Fibroblast of mammary gland (primary cell): ENCODE measurements at places on chromosomes 1 and 21.
A peak's percentile ranks its signal among the peaks of the same experiment; 100 is the strongest.

DNA sequence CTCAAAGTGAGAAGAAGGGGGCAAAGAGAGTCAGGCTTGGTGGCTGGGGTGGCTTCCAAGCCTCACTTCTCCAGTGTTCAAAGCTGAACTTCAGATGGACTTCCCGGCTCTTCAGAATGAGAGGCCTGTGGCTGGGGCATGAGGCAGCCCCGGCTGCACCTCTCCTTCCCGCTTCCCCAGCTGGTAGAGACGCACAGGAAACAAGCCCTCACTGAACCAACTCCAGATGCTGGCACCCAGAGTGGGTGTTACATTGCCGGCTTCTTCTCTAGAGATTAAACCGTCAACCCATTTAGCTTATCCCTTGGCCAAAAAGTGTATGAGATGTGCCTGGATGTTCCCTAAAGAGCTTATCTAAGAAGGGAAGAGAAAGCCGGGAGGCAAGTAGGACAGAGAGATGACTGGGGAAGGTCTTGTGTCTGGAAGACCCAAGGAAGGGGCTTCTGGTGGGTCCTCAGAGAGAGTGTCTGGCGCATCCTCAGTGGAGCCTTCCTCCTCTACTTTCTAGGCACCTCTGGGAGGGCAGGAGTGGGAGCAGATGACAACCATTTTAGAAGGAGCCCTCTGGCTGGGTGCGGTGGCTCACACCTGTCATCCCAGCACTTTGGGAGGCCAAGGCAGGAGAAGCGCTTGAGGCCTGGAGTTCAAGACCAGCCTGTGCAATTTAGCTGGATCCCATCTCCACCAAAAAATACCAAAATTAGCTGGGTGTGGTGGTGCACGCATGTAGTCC, 2.0 kb downstream of the ADAMTSL4 start:
- peak; percentile 50 for DNase-seq

DNA sequence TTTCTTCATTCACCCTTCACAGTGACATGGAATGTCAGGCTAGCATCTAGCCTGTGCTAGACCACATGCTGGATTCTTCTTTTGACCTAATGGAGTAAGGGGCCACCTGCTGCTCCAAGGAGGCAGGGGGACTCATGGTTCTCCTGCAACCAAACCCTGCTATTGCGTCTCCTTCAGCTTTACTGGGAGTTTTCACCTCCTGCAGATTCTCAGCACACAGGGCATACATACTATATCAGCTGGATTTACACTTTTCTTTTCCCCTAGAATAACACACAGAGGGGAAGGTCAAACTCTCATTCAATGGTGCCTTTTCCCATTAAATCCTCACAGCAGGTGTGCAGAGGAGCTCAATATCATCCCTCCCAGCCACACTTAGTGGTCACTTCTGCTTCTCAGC, 16.6 kb upstream of the AK5 start:
- no peak for DNase-seq

DNA sequence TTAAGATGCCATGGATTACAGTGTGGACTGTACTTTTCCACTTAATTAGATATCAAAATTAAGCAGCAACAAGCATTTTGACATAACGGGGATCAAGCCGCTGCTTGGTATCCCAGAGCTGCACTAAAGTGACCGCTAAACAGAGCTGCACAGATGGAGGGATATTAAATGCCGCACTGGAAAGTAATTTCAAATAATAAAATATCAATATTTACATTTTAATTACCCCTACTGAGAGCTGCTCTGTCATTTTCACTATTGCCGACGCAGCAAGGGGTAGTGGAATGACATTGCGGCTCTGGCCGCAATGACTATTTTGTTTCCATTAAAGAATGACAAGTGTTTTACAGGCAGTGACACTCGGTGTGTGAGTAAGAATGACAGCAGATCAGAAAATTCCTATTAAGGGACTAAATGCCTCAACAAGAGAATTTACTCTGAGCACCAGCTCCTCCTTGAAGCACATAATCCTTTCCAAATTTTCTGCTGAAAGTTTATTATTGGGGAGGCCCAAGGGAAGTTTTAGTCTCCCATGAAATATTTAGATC, 109.1 kb upstream of the USH2A start:
- no peak for DNase-seq

- peak; percentile 84 for DNase-seq
Observed at GRCh38 chr1:85502625-85503083, 37.7 kb upstream of the DDAH1 start.

DNA sequence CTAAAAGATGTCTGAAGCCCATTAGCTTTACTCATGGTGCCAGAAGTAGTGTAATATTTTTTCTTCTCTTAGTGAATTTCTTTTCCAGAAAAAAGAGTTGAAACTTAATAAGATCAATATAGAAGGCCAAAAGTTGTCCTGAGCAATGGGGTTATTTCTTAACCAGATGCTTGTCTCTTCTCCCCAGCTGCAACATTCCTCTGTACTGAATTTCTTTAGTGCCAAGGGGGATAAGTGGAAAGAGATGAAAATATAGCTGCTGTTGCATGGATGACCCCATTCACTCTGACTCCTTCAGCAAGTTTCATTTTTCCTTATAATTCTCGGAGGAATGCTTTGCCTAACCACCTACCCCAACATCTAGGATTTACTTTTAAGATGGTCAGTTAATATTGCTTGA, 675.0 kb downstream of the USP25 start:
- no peak for DNase-seq

GRCh38 chr1:173823781-173824314, 625 bp upstream of the DARS2 start:
- peak; percentile 60 for DNase-seq

GRCh38 chr1:202752774-202753173, 42.5 kb upstream of the SYT2 start:
- no peak for DNase-seq

DNA sequence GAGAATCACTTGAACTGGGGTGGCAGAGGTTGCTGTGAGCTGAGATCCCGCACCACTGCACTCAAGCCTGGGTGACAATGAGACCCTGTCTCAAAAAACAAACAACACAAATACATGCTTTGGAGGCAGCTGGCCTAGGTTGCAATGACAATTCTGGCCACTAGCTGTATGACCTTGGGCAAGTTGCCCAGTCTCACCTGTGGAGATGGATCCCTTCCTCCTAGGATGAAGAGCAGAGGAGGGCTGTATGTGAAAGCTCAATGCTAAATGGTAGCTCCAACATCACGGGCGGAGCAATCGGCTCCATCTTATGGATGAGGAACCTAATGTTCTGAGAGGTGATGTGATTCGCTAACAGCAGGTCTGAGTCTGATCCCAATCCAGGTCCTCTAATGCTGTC, 20.6 kb downstream of the ADORA1 start:
- no peak for DNase-seq

- peak; percentile 100 for DNase-seq
Observed at GRCh38 chr1:96865731-96866685, 144.4 kb downstream of the PTBP2 start.

DNA sequence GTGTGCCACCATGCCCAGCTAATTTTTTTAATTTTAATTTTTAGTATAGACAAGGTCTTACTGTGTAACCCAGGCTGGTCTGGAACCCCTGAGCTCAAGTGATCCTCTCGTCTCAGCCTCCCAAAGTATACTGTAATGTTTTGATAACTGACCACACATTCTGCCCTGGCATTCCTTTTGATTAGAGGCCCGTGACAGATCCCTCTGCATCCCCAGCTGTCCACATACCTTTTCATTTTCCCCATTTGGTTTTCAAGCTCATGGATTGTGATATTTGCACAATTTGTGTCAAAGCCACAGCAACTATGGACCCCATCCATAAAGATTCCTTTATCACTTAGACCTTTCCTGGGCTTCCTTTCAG, 116.8 kb upstream of the ATP1A1 start:
- no peak for DNase-seq

GRCh38 chr21:32406405-32406804, 6.1 kb upstream of the EVA1C start:
- DNase-seq = no peak

GRCh38 chr1:235329139-235329902, 951 bp downstream of the GGPS1 start:
- DNase-seq = peak; percentile 56

DNA sequence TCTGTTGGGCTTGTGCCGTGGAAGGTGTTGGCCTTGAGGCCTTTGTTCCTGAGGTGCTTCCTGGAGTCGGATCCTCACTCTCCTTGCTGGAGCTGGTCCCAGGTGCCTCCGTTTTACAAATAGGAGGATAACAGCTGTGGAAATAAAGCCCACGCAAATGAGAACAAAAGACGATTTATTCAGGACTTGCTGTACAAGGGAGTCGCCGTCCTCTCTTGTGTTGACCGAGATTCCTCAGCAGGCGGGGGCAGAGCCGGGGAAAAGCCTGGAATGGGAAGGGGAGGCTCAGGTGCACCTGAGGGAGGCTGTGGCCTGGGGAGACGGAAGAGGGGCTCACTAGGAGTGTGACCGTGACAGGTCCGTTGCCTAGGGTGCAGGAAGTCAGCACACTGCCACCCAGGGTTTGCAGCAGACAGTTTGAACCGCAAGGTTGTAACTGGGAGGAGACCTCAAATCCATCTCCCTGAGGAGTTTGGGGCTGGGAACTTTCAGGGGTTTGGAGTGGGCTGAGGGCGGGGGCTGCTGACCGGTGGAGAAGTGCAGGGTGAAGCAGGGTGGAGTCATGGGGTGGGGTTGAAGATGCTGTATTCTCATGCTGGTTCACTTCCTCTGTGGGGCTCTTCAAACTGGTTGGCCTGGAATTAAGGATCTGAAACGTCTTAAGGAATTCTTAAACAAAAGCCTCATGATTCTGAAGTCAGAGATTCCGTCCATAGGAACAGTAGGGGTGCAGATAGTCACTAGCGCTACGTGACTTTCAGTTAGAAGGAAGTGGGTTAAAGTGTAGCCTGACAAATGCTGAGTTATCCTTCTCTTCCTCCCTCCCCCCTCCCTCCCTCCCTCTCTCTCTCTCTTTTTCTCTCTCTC, 2.6 kb upstream of the CSTB start:
- DNase-seq = no peak

- DNase-seq = no peak
Observed at GRCh38 chr21:34504595-34504994, 7.4 kb downstream of the KCNE1 start.

GRCh38 chr1:116107371-116107770, 3.8 kb upstream of the MAB21L3 start:
- DNase-seq = peak; percentile 11

DNA sequence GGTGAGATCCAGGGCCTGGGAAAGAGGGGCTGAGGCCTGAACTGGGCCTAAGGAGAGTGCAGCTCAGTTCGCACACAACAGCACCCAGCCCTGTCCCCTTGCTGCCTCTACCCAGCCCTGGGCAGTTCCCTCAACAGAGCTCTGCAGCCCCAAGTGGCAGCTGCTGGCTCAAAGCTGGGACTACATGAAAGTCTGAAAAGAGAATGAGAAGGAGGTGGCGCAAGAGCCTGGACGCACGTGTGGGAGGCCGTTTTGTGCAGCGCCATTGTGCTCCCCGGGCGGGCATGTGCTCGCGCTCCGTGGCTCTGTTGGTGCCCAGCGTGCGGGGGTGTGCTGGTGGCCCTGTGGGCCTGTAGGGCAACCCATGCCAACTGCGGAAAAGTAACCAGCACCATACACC, 10.3 kb downstream of the GPR37L1 start:
- no peak for DNase-seq

DNA sequence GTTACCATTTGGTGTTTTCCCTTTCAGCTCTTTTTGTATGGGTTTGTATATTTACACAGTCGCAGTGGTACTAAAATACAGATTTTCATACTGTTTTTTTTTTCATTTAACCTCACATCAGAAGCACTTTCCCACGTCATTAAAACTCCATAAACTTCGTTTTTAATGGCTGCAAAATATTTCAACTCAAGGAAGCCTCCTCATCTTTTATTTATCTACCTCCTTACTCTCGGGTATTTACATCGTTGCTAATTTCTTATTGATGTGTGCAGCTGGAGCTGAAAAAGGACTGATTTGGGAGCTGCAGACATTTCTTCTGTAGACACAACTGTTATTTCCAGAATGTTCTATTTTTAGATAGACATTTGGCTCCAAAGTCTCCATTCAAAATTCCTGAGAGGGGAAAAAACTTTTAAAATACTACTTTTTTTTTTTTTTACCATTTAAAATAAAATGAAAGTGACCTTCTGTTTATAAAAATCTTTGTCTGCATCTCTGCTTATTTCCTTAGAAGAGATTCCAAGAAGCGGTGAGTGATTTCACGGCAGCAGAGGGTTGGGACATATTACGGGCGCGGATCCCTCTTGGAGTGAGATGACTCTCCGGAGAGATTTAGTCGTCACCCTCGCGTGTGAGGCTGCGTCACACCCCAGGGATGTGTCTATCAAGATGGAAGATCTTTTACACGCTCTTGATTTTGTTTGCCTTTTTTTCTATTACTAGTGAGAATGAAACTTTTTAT, 10.1 kb downstream of the RUNX3 start:
- peak; percentile 83 for DNase-seq

DNA sequence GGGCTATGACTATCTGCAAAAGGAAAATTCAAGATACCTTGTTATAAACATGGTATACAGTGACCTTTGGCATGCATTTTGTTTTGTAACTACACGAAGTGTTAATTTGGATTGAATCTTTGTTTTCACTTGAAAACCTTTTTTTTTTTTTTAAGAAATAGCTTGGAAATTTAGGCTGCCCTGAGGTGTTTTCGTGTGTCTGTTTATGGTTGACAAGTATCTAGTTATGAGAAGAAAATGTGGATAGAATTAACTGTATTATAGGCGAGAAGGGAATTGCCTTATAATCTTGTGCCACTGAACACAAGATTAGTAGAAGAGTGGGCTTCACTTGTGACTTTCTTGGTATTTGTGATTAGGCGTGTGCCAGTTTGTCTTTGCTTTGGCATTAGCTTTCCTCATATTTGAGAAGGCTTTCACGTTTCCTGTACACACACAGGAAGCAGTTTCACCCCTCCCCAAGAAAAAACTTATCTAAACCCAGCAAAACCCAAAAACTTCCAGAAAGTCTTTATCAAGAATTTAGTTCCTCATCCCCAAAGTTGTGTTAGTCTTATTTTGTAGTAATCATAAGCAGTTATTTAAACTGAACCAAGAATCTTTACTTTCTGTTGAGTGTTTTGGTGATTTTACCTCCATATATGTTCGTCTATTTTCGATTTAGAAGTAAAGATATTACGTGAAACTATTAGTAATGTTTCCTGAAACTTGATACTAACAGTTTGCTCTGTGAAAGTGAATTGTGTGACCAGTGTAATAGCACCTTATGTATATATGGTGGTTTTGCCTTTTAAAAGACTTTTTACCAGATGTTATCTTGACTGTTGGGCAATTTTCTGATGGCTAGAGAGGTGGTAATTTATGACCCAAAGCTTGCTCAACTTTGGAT, 3.8 kb downstream of the DYRK1A start:
- peak; percentile 69 for DNase-seq

GRCh38 chr1:96596226-96596922, 125.2 kb upstream of the PTBP2 start:
- peak; percentile 34 for DNase-seq

DNA sequence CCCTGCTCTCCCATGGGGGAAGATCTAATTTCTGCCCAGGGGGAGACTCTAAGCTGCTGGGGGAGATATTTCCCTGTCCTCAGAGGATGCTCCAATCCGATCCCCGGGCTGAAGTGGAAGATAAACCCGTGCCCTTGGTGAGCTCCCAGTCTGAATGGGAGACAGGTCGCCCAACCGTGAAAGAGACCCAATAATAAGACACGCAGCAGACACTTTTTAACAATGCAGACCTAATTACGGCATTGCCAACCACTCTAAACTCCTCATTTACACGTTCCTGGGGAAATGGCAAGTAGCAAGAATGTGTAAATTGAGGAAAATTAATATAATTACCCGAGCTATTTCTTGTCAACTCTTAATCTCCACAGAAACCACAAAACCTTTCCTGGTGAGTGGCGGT, 48.7 kb upstream of the ACTL8 start:
- DNase-seq = no peak
